Kasumi-1 (cell line): ENCODE measurements at places on chromosomes 11 and 22.

- no peak for DNase-seq
Observed at GRCh38 chr11:9121469-9121796, 30.0 kb upstream of the SCUBE2 start.

- no peak for DNase-seq
Observed at GRCh38 chr22:11629661-11630385, 3898.2 kb upstream of the OR11H1 start.

DNA sequence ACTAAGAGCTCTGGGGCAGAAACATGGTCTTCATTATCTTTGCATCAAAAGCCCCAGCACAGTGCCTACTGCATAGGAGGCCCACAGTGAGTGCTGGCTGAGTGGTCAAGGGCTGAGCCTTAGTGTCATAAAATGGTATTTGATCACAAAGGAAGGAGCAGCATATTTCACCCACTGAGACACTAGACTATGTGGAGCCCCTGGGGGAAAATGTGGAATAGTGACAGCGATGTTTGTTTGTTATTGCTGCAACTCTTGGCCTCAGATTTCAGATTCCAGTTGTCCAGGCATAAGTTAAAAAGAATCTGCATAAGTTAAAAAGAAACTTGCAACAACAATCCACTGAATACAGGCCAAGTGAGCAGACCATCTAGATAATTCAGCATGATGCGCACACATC lies 7.0 kb downstream of the KIRREL3 start:
- no peak for DNase-seq

GRCh38 chr11:72426758-72427157 lies 7.6 kb downstream of the CLPB start:
- DNase-seq: no peak

GRCh38 chr11:94017446-94017845 lies 3.7 kb upstream of the HEPHL1 start:
- no peak for DNase-seq

DNA sequence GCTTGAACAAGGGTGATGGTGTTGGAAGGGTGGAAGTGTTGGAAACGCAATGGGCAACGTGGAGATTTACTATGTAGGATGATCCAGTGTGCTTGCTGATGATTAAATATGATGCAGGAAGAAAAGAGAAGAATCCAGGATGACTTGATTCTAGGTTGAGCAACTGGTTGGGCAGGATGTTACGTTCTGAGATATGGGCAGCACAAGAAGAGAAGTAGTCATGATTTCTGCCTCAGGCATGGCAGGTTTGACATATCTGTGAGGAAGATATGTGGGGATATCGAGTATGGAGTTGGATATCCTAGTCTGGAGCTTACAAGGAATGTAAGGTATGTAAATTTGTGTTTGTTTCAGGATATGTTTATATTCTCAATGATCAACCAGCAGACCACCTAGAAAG lies 1.9 kb downstream of the OR52K1 start:
- no peak for DNase-seq

DNA sequence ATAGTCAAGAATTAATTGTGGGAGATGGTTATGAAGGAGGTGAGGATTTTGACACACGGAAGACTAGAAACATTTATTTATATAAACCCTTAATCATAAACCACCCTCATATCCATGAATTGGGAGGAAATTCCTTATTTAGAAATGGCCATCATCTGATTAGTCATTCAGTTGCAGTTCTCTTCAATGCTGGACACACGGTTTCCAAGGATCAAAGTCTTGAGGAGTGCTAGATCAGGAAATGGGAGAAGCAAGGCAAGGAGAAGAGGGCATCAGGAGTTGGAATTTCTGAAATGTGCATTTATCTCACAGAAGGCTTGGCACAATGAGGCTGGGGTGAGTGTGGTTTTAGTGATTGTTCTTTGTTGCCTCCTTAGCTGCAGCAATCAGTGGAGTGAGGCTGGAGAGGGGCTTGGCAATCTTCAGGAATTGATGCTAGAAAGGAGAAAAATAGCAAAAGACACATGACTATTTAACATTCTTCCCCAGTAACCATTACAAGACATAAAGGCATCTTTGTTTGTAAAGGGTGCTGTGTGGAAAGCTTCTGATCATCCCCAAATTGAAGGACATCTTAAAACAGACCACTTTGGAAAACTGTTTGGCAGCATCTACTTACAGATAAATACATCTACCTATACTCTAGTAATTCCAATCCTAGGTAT lies 21.6 kb upstream of the GDPD4 start:
- DNase-seq: no peak

- DNase-seq: no peak
Observed at GRCh38 chr11:30587269-30587812, 1.2 kb upstream of the MPPED2 start.

DNA sequence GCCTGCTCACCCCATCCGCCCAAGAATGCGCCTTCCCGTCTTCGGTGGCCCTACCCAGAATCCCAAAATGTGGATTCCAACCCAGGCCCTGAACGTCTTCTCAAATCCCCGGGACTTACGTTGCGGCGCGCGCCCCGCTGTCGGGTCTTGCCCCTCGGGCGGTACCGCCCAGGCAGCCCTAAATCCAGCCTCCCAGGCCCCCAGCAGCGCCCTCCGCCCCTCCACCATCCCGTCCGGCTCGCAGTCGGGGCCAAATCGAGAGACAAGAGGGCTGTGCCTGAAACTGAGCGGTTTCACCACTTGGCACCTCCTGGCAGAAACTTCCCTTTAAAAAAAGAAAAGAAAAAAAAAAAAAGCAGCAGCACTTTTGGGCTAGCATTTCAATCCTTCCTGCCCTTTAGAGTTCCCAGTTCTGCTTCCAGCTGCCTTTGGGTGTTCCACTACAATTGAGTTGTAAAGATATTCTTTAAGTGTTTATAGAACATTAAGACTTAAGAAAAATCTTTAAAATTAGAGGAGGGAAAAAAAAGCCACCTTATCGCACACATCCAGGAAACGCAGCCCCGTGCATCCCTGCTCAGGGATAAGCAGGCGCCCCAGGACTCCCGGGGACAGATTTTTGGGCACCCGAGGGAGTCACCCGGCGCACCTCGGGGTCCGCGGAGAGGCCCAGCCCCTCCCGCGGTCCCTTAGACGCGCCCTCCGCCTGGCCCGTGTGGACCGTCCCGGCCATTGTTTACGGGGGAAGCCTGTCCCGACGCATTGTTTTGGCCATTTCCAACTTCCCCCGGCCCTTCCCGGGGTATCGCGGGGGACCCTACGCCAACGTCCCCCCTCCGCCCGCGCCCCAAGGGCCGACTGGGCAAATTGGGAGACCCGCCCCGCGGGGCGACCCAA lies 57.6 kb downstream of the KCNJ4 start:
- peak; percentile 36 for DNase-seq

DNA sequence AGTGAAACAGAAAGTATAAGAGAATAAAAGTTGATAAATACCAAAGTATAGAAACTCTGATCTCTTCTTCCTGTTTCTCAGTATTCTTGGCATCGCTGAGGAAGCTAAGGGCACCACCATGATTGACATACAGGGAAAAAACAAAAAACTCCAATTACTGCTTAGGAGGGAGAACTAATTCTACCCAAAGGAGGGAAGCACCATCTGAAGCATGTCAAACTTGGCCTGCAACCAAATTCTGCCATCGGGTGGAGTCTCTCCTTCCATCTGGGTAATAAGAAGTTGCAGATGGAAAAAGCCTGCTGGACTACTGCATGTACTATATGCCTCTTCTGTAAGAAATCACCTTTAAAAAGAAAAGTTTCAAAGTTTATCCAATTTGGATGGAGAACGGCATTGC lies 30.5 kb upstream of the PPP2R1B start:
- DNase-seq: peak; percentile 2

GRCh38 chr11:64021757-64022093 lies 14.0 kb upstream of the FLRT1 start:
- DNase-seq: no peak

GRCh38 chr11:84430661-84431060 lies 1144.5 kb upstream of the CCDC90B start:
- no peak for DNase-seq

- DNase-seq: peak; percentile 52
Observed at GRCh38 chr11:32893343-32894148, 935 bp downstream of the QSER1 start.

GRCh38 chr11:17171916-17172315 lies 35.9 kb downstream of the PIK3C2A start:
- no peak for DNase-seq

DNA sequence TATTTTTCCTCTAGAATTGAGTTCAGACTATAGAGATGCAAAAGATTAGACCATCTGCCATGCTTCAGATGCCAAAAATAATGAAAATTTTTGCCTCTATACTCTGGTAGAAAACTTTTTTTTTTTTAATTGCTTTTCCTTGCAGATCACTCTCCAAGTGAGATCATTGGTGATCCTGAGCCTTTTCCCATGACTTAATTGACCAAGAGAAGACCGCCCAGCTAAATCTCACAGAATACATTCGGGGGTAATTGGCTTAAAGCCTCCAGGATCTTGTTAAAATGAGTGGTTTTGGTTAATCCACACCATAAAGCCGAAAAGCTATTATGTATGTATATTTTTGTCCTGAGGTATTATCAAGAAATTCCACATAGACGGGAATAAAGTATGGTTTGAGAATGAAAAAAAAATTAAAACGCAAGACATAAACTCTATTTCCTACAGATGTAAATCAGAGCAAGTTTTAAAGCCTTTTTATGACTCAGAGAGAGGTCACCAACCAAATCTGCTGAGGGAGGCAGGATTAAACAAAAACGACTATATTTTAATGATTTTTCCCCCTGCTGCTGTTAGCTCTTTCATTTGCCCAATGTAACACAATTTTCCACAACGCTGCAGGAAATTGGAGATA lies 64.0 kb downstream of the PARVA start:
- no peak for DNase-seq

- no peak for DNase-seq
Observed at GRCh38 chr22:39635719-39636118, 65.2 kb downstream of the CACNA1I start.

- DNase-seq: no peak
Observed at GRCh38 chr11:25218036-25218435, 721.2 kb downstream of the LUZP2 start.

- peak; percentile 10 for DNase-seq
Observed at GRCh38 chr11:83477772-83478171, 191.6 kb upstream of the CCDC90B start.

GRCh38 chr11:8069771-8070170 lies 11.2 kb upstream of the TUB start:
- DNase-seq: no peak

GRCh38 chr11:83363312-83363711 lies 77.1 kb upstream of the CCDC90B start:
- DNase-seq: no peak

DNA sequence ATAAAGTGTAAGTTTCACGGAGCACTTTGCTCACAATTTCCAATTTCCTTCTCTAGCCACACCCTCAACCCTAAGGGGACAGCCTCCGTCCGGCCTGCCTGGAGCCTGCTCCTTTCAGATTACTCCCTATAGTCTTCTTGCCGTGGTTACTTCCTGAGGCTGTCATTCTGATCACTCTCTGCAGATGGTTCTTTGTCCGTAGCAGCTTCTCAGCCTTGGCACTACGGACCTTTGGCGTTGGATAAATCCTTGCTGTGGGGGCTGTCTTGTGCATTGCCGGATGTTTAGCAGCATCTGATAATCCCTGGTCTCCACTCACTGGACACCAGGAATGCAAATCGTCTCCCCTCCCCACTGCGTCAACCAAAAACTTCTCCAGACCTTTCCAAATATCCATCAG lies 447.5 kb upstream of the KIRREL3 start:
- no peak for DNase-seq

GRCh38 chr11:45877845-45878244 lies 7.6 kb upstream of the MAPK8IP1 start:
- DNase-seq: no peak

- peak; percentile 91 for DNase-seq
Observed at GRCh38 chr22:31661851-31662667, at the start of gene PISD. PISD (minus strand) TSS chr22:31662215; CDS start chr22:31662208, 7 bp downstream.

DNA sequence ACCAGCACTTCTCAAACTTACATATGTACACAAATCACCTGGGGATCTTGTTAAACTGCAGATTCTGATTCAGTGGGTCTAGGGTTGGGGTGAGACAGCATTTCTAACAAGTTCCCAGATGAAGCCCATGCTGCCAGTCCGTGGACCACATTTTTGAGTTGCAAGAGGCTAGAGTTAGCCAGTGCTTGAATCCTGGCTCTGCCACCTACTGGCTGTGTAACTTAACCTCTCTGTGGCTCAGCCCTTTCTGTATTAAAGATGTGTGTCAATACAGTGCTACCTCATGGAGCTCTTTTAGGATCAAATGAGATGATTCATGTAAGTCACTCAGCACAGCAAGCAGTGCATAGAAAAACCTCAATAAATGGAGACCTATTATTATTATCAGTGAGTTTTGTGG lies 90.2 kb upstream of the ISX start:
- DNase-seq: no peak

- peak; percentile 6 for DNase-seq
Observed at GRCh38 chr22:19419086-19419463, 12.5 kb downstream of the HIRA start.

- no peak for DNase-seq
Observed at GRCh38 chr22:20201837-20202392, 51.1 kb upstream of the CCDC188 start.

GRCh38 chr11:48101958-48102357 lies 114.7 kb upstream of the OR4B1 start:
- DNase-seq: no peak

- no peak for DNase-seq
Observed at GRCh38 chr22:38239101-38239761, 33.6 kb downstream of the TMEM184B start.

DNA sequence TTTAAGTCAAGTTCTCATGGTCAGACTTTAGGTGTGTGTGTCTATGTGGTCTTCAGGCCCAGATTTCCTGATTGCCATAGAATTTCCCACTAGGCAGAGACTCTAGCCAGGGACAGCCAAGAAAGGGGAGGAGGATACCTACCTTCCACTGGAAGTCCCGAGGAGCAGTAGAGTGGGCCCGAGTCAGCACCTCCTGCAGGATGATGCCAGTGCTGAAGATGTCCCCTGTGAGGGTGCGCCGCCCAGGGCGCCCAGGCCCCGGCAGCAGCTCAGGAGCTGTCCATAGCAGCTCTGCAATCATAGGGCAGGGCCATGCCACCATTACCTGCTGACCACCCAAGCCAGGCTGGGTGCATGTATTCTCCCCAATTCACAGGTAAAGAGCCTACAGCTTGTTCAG lies 41.6 kb upstream of the LRRC32 start:
- DNase-seq: no peak

DNA sequence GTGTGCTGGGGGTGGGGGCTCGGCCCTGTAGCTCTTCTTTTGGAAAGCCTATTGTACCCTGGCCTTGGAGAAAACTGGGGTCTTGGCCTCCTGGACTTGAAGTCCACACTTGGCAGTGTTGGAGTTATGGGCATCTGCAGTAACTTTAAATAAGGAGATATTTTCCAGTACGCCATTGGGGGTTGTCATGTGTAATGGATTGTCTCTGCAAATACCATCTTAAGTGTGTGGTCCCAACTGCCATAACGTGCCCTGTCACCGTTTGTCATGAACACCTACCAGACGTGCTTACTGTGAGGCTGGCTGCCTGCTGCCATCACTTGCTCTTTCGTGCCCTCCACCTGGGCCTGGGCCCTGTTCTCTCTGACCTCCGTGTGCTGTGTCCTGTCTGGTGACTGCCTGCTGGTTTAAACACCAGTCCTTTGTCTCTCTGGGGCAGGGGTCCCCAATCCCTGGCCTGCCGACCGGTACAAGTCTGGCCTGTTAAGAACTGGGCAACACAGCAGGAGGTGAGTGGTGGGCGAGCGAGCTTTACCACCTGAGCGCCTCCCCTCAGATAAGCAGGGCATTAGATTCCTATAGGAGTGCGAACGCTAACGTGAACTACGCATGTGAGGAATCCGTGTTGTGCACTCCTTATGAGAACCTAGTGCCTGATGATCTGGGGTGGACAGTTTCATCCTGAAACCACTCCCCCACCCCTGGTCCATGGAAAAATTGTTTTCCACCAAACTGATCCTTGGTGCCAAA lies 3.6 kb upstream of the ZDHHC8 start:
- DNase-seq: no peak
